ENCODE measurements at places on chromosomes 12 and 14.

- DNase-seq = no peak
These were observed 32.7 kb downstream of the NOPCHAP1 start for GRCh38 chr12:105018776-105019175.

DNA sequence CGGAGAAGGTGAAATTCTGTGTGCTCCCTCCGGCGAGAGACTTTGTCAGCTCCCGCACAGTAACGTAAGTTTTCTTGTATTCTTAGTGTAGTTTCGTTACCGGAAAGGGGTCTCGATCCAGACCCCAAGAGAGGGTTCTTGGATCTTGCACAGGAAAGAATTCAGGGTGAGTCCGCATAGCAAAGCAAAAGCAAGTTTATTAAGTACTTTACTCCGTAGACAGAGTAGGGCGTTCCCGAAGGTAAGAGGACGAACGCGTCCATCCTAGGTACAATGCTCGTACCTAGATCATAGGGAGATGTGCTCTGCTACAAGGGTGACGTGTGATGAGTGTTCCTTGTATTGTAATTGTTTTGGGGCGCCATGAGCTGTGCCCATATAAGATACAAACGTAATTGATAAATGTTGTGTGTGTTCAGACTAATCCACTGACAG, 293 bp downstream of the IFI27L1 start:
- no peak for DNase-seq

GRCh38 chr12:123681605-123682004, 10.7 kb downstream of the TCTN2 start:
- DNase-seq = no peak

DNA sequence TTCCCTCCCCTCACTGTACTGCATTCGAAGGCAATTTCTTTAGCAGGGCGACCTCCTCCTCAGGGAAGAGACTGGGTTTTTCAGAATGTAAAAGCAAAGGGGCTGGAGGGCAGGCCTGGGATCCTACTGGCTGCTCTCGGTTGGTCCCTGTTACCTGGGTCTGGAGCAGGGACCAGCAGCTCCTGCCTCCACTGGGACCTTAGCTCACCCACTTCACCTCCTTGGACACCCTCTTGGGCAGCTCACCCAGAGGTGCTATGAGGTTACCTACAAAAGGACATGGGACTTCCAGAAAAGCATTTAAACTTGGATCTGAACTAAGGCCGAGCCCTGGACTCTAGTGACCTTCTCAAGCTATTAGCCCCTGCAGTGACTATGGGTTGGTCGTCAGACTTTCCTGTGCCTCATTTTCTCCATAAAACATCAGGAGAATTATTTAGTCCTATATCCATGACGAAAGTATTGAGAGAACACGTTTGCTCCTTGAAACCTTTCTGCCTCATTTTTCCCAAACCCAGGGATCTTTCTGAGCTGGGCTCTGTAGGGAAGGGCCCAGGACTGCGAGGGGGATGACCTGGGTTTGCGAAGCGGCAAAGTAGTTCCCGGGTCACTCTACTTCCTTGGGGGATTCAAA, 65.0 kb downstream of the FBXL14 start:
- DNase-seq = no peak

GRCh38 chr12:103901518-103902173, 28.6 kb upstream of the HSP90B1 start:
- no peak for DNase-seq

GRCh38 chr14:20262642-20263128, 23.6 kb downstream of the OR11H4 start:
- DNase-seq = no peak

DNA sequence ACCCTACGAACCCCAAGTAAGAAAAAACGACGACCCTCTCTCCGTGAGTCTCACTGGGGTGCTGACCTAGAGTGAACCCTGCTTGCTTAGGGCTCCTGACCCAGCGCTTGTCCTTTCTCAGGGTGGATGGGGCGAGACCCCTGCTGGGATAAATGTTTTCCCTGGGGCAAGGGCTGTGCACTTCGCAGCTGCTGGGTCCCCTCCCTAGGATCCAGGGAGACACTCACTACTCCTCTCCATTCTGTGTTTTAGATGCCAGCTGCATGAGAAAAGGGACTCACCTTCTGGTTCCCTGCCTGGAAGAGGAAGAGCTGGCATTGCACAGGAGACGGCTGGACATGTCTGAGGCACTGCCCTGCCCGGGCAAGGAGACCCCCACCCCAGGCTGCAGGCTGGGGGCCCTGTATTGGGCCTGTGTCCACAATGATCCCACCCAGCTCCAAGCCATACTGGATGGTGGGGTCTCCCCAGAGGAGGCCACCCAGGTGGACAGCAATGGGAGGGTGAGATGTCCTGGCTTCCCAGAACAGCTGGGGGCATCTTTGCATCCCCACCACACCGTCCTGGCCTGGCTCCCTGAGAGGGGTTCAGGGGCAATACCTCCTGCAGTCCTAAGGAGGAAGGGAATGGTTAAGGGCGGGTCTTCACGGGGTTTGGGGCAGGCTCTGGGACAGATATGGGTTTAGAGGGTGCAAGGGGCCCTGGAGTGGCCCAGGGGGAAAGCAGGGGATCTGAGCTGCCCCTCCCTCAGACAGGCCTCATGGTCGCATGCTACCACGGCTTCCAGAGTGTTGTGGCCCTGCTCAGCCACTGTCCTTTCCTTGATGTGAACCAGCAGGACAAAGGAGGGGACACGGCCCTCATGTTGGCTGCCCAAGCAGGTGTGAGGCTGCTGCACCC, 663 bp downstream of the ANKRD33 start:
- no peak for DNase-seq

- DNase-seq = no peak
These were observed 63.2 kb downstream of the ZNF664 start for GRCh38 chr12:124036171-124036598.

- DNase-seq = no peak
These were observed 623.5 kb downstream of the FLRT2 start for GRCh38 chr14:86153480-86153879.

GRCh38 chr12:3045989-3046388, 31.2 kb upstream of the TSPAN9 start:
- no peak for DNase-seq

- no peak for DNase-seq
These were observed 12.5 kb upstream of the CAND1 start for GRCh38 chr12:67256649-67257048.

DNA sequence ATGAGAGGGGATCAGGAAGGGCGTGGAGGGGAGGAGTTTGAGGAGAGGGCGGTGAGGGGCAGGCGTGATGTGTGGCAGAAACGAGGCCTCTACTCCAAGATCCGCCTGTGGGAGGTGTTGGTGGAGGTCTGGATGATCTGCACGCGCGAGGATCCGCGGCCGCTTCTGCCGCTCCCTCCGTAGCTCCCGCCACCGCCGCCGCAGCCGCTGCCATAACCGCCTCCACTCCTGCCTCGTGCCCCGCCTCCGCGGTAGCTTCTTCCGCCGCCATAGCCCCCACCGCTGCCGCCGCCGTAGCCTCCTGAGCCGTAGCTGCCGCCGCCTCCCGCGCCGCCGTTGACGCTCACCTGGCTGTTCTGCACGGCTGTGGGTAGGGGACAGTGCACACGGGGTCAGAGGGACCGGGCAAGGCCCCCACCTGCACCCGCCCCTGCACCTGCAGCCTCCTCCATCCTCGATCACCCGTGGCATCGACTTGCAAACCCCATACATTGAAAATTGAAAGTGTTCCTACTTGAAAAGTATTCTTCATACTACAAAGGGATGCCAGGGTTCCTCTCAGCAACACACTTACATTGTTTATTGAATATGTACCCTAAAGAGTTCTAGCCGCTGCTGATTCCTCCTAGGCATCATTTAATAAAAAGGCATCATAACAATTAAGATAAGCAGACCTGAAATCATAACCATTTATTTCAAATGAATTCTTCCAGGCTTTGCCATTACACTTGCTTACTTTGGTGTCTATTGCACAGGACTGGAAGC, 11.1 kb upstream of the KRT1 start:
- no peak for DNase-seq

GRCh38 chr12:114933428-114934160, 249.6 kb upstream of the TBX3 start:
- DNase-seq = no peak

GRCh38 chr12:70840656-70841350, 79.7 kb downstream of the PTPRR start:
- DNase-seq = no peak

Data from stimulated activated CD8-positive, alpha-beta memory T cell treated with anti-CD3 and anti-CD28 coated beads, Interleukin-7, amount 100 ng/mL, for 24 hours (primary cell).